ENCODE measurements at places on chromosomes 3 and 15.

- DNase-seq, result no peak
Measured at GRCh38 chr3:187936676-187937075, 191.4 kb upstream of the BCL6 start.

GRCh38 chr3:182470187-182470586 lies 323.1 kb upstream of the ATP11B start:
- DNase-seq, result no peak

DNA sequence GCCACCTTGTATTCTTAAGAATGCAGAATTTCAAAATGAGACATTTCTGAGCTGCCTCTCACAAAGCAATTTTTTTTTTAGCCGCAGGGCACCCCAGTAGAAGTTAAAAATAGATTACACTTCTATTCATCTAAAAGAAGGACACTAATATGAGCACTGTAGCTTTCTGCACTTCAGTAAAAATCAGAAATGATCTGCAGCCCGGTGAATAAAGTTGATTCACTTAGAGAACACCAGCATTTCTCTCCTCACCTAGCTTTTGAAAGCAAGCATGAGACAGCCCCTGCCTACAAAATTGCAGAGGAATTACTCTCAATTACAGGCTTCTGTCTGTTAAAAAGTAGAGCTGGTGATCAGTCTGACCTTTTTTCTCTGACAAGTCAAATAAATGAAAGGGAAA lies 1062.4 kb downstream of the FHIT start:
- DNase-seq, result no peak

- DNase-seq, result no peak
Measured at GRCh38 chr3:53123953-53124352, 6.3 kb downstream of the RFT1 start.

DNA sequence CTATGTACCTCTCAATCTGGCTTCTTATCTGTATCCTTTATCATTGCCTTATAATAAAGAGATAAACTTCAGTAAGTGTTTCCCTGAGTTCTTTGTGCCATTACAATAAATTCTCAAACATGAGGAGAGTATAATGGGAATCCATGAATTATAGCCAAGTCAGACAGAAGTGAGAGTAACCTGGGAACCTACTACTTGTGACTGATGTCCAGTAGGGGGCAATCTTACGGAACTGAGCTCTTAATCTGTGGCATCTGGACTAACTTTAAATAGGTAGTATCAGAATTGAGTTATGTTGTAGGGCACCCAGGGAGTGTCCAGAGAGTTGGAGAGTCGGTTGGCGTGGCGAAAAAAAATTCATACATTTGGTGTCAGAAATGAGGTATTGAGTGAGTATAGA lies 542.6 kb downstream of the ZBBX start:
- DNase-seq, result no peak

DNA sequence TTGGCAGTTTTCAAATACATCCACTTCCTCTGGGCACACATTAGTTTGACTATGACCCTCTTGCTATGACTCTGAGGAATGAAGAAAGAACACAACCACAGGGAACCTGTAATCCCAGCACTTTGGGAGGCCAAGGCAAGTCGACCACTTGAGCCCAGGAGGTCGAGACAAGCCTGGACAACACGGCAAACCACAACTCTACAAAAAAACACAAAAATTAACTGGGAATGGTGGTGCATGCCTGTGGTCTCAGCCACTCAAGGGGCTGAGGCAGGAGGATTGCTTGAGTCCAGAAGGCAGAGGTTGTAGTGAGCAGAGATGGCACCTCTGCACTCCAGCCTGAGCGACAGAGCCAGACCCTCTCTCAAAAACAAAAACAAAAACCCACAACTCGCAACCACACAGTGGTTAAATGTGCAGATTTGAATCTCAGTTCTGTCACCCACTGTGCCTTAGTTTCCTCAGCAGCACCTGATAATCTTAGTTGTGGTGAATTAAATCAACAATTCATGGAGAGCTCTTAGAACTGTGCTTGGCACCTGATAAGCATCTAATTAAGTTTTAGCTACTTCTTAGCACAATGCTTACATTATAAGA lies 65.7 kb downstream of the MYLK start:
- DNase-seq, result no peak

DNA sequence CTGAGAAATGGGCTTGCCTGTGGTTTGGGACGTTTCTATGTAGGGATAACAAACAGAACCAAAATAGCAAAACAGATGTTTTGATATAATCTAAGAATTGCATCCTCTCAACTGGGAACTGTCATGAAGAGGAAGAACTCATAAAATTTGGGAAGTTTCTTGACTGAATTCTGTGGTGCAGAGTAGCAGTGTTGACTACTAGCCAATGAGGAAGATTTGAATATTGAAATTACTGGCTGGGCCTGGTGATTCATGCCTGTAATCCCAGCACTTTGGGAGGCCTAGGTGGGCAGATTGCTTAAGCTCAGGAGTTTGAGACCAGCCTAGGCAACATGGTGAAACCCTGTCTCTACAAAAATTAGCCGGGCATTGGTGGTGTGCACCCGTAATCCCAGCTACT lies 42.2 kb downstream of the ZNF609 start:
- no peak for DNase-seq

DNA sequence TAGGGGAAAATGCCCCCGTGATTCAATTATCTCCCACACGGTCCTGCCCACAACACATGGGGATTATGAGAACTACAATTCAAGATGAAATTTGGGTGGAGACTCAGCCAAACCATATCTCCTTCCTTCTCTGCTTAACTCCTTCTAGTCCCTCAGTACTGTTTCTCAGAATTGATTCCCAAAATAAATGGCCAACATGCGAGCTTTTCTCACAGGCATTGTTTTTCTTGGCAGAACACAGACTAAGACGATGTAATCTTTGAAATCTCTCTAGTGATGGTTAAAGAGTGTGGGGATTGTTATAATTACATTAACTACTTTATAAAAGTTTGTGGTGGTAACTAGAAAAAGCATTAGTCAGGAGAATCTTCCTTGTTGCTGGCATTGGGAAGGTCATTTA lies 366.5 kb downstream of the LPP start:
- no peak for DNase-seq

GRCh38 chr3:137071104-137071503 lies 113.3 kb downstream of the IL20RB start:
- no peak for DNase-seq

DNA sequence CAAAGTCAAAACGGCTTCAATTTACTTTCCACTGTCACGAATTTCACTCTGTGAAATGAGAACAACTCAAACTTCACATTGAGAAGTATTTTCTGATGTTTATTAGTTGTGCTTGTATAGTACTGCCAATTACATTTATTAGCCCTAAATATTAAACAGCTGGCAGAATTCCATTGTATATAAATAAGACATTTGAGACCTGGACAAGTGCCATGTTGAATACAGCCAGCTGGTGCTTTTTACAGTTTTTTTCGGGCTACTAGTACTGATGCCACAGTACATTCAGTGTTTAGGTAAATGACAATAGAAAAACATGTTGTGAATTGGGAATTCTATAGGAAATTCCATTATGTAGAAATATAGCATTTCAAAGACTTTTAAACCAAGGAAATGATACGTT lies 79.0 kb downstream of the EPHA3 start:
- no peak for DNase-seq

- no peak for DNase-seq
Measured at GRCh38 chr3:59510576-59510975, 460.8 kb upstream of the CFAP20DC start.

- DNase-seq, result no peak
Measured at GRCh38 chr3:54511766-54512365, 389.5 kb downstream of the CACNA2D3 start.

DNA sequence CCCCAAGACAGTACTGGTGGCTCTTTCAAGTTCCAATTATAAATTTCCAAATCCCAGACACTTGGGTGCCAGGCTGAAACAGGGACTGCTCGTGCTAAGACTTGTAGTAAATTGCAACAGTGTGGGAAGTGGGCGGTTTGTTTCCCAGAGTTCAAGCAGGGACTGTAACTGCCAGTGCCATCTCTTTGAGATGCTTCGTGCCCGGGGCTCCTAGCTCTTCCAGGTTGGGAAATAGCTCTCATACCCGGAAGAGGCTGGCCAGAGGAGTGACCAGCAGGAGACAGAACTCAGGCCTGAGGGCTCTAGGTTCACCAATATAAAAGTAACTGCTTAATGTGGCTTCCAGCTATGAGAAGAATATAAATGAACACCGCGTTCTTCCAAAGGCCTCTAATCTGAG lies 54.0 kb upstream of the NEO1 start:
- no peak for DNase-seq

DNA sequence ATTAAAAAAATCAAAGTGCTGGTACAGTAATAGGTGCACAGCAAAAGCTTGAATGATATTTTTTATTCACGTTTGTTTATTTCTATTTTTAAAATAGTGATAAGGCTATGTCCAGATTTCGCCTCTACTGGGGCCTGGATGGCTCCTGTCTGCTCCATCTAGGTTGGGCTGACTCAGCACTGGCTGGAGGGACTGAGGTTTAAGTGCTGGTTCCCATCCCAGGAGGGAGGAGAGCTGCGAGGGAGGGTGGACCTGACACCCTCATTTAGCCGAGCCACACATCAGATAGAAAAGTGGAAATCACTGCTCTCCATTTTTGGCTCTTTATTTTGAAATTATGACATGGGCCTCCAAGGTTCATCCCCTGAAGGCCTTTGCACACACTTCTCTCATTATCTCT lies 95.4 kb upstream of the AGBL1 start:
- DNase-seq, result no peak

- no peak for DNase-seq
Measured at GRCh38 chr15:57827021-57827420, 120.5 kb downstream of the POLR2M start.

DNA sequence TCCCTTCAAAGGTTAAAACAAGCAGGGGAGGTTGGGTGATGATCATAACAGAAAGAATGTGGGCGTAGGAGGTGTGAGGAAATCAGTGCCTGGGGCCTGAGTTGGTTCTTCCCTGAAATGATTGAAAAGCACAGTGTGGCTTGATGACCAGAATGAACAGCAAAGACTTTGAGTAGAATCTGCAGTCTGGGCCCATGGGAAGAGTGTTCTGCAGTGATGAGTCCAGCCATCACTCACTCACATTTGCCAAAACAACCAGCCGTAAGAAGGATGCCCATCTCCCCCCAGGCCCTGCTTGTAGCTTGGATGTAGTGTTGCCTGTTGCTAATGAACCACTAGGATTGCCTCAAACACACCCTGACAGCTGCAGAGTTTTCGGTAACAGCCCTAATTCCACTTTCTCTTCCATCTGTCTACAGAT lies 67.9 kb downstream of the VGLL3 start:
- DNase-seq, result no peak

All from activated naive CD4-positive, alpha-beta T cell treated with anti-CD3 and anti-CD28 coated beads for 36 hours (primary cell).